ENCODE measurements at places on chromosomes 6 and 20.

DNA sequence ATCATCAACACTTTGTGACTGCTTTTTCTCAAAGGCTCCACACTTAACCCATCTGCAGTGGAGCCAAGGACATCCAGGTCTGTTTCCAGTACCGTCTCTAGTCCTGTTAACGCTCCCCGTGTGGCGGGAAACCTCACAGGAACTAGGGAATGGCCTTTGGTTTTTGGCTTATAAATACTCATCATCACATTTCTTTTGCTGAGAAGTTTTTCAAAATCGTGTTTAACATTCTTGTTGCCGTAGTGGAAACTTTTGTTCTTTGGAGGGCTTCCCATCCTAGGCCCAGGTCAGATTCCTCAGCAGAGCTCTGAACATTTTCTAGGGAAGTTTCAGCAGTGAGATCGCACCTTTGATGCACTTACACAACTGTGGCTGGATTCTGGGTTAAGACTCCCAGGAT, 24.6 kb downstream of the DAAM2 start:
- DNase-seq = no peak

GRCh38 chr6:116088946-116089345, 11.7 kb upstream of the NT5DC1 start:
- no peak for DNase-seq

DNA sequence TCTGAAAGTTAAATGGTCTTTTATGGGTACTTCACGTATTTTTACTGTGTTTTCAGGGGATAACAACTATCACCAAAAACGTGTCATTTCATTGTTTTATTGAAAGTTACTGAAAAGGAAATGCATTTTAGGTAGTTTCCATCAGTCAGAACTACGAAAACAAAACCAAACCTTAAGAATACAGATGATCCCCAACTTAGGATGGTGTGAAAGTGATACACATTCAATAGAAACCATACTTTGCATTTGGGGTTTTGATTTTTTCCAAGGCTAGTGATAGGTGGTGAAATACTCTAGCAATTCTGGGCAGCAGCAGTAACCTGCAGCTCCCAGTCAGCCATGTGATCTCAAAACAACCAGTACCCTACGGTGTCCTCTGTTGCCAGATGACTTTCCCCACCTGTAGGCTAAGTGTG, 25.9 kb upstream of the EFHC1 start:
- DNase-seq = no peak

DNA sequence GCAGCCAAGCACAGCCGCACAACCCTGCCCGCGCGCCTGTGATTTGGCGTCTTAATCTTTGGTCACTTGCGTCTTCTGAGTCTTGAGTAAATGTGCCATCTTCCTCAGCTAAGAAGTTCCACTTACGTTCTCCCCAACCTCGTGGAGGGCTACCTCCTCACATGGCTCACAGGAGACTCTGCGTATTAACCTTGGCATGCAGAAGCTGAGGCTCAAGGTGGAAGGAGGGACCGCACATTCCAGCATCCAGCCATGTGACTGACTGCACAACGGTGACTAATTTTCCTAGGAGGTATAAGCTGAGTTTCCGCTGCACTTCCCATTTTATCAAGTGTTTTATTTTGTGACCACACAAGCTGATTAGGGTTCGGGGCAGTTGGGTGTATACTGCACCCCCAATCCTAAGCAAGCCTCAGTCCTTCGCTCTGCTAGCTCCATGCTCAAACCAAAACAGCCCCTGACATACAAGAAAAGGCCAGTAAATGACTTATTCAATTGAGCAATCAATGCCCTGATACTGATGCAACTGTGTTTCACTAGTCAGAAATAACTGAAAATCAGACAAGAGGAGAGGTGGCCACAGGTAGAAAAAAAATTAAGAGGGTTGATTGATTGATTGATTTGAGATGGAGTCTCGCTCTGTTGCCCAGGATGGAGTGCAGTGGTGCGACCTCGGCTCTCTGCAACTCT, 7.0 kb downstream of the BEND3 start:
- no peak for DNase-seq

GRCh38 chr6:44001318-44002066, 125.8 kb downstream of the MRPL14 start:
- DNase-seq = no peak

DNA sequence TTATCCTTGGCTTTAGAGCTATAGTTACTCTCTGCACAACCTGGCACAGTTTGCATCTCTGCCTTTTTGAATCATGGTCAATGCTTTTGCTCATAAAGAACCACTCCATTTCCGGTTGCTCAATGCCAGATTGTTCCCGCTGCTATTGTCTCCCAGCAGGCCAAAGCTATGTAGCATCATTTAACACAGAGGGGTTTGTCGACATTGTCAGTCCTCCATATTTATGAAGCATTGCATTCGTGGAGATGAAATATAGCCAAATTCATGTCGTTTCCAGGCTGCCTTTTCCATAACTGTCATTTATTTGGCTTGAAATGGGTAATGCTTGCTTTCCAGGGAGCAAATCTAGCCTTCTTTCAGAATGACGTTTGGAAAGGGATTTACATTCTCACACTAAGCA, 598.8 kb downstream of the EPHA7 start:
- DNase-seq = no peak

- DNase-seq = no peak
Measured at GRCh38 chr20:47054945-47055344, 160.3 kb downstream of the EYA2 start.

GRCh38 chr6:157991067-157991432, 9.4 kb downstream of the SYNJ2 start:
- DNase-seq = no peak

DNA sequence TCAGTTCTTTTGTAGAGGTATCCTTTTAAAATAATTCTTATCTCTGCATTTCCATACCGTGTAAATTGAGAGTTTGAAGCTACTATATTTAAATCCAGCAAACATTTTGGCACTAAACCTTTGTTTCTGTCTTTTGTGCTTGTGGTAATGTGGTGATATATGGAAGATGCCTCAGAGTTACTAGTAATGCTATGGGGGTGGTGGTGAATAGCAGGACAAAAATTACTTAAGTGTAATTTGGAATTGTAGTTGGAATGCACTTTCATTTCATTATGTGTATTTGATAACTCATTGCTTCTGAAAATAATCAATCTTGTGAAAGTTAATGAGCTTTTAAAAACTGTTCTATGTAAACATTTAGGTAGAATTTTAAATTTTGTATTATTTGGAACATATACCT, 404.5 kb downstream of the PHF3 start:
- no peak for DNase-seq

Data from glomerular endothelial cell (primary cell).